Urinary bladder (tissue), 4 donors: ENCODE measurements at places on chromosomes 6 and 20.

DNA sequence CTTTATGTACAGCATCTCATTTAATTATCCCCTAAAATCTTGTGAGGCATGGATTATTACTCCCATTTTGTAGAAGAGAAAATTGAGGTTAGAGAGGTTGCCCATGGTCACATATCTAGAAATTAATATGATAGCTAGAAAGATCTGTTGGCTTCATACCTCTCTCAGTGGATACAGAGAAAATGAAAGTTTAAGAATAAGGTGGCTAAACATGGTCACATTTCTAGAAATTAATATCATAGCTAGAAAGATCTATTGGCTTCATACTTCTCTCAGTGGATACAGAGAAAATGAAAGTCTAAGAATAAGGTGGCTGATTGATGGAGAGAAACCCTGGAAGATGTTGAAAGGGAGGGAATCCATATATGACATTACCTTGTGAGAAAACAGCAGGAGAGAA is 260.7 kb upstream of the MAN1A1 start:
- DNase-seq = no peak

DNA sequence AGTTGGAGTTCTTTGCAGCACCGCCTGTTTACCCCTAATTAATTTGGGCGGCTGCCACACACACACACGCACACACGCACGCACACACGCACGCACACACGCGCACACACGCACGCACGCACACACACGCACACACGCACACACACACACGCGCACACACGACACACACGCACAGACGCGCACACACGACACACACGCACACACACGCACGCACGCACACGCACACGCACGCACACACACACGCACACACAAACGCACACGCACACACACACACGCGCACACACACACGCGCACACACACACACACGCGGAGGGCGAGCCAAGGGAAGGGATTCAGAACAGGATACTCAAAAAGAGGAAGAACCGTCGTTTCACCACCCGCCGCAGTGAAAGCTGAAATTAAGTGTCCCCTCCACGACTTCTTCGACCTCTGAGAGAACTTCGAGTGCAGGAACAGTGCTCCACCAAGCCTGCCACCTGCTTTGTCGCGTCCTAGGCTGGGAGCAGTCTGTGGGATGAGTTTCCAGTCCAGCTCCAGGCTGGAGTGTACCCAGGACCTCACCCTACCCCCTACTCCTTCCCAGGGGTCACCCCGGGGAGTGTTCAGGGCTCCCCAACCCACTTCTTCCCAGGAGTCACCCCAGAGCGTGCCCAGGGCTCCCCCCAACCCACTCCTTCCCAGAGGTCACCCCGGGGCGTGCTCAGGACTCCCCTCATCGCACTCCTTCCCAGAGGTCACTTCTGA is 1.1 kb downstream of the RNASET2 start:
- DNase-seq = no peak

- no peak for DNase-seq
Observed at GRCh38 chr6:143556529-143556928, 45.0 kb upstream of the FUCA2 start.

- DNase-seq = no peak
Observed at GRCh38 chr20:37807471-37808232, 95.3 kb upstream of the VSTM2L start.

- DNase-seq = peak; percentile 64
Observed at GRCh38 chr6:138987643-138988468, at the start of gene REPS1. Gene REPS1, minus strand, starts transcription at chr6:138988253. Its CDS starts 571 bp downstream, at chr6:138987682.

GRCh38 chr20:54194724-54195438 is 13.0 kb upstream of the PFDN4 start:
- no peak for DNase-seq
